ENCODE measurements at places on chromosomes 7 and 10.

DNA sequence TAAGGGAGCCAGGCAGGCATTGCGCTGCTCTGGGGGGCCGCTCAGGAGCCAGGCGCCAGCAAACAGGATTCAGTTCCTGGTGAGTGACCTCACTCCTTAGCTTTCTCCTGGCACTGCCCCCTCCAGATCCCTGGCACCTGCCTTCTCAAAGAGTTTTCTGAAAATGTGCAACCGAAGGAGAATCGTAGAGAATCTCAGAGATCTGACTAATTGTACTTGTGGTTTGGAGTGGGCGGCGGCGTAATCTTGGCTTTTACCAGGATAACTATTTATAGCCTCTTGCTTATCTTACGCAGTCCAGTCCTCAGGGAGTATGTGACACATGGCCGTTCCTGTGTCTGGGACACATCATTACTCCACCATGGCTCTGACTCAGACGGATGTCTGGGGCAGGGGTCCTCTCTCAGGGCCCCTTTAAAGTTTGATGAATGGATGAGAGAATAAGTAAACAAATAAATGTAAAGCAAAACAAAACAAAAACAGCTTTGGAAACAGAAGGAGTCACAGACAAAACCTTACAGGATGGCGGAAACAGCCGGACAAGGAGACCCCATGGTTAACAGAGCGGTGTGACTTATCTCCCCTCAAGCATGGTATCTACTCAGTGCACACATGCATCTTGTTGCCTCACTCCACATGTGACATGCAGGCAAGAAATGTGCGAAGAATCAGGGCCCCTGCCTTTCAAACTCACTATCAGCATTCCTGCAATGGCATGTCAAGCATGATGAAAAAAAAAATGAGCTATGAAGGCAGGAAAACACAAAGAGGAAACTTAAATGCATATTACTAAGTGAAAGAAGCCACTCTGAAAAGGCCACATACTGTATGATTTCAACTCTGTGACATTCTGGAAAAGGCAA lies 99.7 kb downstream of the TNS3 start:
- no peak for DNase-seq

DNA sequence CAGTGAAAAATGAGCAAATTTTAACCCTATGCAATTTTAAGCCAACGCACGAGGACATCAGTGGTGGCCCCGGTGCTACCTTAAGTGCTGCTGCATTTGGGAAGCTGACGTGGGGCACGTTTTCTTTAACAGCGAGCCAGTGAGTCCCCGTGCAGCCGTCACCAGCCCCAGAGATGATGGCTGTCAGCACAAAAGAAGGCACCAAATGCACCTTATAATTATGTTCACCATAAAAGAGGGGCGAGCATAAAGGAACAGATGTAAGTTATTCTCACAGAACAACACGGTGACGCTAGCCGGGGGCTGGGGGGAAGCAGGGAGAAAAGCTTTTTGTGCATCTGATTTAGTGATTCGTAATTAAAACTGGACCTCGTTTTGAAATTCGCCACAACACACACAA lies 260.1 kb downstream of the DNAJB6 start:
- DNase-seq, result no peak

- no peak for DNase-seq
Measured at GRCh38 chr10:72085166-72085565, 3.2 kb downstream of the SPOCK2 start.

- DNase-seq, result no peak
Measured at GRCh38 chr7:142562688-142563087, 186.6 kb upstream of the PRSS1 start.

DNA sequence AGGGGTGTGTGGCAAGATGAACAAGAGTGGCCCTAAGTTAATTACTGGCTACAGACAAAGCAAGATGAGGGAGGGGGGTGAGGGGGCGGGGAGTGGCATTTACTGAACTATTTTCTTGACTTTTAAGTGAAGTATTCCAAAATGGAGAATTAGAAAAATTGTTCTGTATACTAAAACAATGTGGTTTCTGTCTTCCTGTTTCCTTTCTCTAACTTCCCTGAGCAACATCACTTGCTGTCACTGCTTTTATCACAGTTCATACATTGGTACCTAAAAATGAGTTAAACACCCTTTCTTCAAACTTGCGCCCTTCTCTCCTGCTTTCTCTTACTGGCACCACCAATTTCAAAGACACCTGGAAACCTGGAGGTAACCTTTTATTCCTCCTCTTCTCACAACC lies 21.6 kb downstream of the PDZD8 start:
- DNase-seq, result no peak

DNA sequence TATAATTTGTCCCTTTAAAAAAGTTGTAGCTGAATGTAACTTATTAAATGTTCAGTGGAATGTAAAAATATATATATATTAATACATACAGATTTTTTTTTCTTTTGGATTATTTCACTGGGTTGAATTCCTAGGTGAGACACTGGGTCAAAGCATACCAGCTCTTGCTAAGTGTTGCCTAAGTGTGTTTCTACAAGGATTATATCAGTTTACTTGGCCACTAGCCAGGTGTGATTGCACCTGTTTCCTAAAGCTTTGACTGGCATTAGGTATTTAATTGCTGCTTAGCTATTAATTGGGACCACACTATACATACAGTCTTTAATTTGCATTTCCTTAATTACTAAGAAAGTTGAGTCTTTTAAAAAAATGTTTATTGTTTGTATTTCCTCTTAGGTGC lies 5.5 kb upstream of the ELOVL3 start:
- no peak for DNase-seq

GRCh38 chr10:47406870-47407691 lies 23.0 kb upstream of the ZNF488 start:
- no peak for DNase-seq

- no peak for DNase-seq
Measured at GRCh38 chr10:89147256-89147655, 59.9 kb downstream of the CH25H start.

DNA sequence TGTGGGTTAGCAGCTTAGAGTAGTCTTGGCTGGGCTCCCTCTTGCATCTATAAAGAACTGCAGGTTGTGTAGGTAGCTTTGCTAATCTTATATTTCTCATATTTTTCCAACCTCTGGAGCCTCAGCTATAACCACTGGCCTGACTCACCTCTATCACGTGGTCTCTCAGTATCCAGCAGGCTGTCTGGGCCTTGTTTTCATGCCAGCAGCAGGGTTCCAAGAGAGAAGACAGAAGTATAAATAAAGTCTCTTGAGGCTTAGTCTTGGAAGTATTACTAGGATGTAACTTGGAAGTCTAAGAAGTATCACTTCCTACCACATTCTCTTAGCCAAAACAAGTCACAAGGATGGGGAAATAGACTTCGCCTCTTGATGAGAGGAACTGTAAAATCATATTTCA lies 73.3 kb downstream of the WIPF3 start:
- DNase-seq, result no peak
